Esophagus (tissue), 2 donors: ENCODE measurements at places on chromosomes 2 and 18. TPM values are rescaled to one million over a fixed set of nuclear protein-coding genes. Genes with fewer than 3 reads are reported as not detected.

FBXO15 gene
- 0.16 TPM for polyA plus RNA-seq

COLEC12 gene
- polyA plus RNA-seq: 1.2 TPM

CELF4 gene
- 0.06 TPM for polyA plus RNA-seq

SGPP2 gene
- polyA plus RNA-seq: 5.5 TPM

BBS5 gene
- 3.0 TPM for polyA plus RNA-seq
